Right kidney (tissue), 9 donors: ENCODE measurements at places on chromosomes 16 and 17.
A peak's percentile ranks its signal among the peaks of the same experiment; 100 is the strongest.

- no peak for DNase-seq
These were observed 52.1 kb downstream of the CACNG3 start for GRCh38 chr16:24308200-24308599.

DNA sequence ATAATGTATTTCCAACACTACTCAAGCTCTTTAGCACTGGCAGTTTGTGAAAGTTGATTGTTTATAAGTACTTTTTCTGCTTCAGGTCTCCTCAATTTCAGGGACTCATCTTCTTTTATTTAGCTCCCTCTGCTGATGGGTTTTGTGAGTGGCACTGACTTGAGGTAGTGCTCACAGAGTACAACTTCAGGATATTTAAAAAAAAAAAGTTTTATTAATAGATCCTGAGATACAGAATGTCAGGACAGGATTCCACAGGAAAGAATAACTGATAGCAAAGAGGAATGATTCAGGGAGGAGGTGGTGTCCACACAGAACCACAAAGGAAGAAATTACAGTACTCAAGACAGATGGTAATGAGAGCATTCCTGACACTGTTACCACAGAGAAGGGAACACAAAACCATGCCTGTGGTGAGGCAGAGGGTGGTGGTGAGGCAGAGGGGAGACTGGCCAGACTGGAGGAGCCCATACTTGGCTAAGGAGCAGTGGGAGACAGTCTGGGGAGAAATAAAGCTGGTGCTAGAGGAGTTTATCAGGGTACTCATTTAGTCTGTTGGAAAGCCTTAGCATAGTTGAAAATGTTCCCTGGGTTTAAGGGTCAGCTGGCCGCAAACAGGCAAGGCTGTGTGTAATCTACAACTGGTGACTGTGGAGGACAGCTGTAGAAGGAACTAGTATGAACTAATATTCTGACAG lies 63.7 kb downstream of the SPAG9 start:
- peak; percentile 26 for DNase-seq

DNA sequence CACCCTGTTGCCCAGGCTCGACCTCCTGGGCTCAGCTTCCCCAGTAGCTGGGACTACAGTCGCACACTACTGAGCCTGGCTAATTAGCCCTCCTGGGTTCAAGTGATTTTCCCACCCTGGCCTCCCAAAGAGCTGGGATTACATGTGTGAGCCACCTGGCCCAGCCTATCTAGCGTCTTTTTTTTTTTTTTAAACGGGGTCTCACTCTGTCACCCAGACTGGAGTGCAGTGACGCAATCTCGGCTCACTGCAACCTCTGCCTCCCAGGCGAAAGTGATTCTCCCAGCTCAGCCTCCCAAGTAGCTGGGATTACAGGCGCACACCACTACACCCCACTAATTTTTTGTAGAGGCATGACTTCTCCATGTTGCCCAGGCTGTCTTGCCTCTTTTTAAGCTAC lies 33.3 kb downstream of the GLG1 start:
- DNase-seq = no peak

DNA sequence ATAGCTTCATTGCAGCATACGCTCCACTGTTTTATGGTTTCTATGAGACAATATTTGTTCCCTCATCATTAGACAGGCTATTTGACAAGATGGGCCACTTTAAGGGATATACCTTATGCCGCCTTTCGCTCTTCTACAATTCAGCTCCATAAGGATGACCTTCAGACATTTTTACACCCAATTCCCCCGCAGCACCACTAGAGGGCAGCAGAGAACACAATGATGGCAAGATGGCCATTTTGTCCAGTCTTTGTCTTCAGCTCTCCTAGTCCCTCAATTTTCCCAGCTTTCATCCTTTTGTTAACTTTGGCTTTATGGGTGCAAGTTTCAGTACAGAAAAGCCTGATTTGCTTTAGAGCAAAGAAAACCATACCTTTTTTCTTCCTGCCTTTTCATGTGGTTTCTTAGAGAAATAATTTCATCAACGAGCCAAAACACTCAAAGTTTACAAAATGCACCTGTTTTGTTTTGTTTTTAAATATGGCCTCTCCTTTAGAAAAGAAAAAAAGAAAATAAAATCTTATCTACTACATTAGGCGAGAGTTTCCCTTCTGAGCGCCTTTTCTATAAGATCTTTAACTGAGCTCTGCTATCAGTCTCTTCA lies 355.3 kb downstream of the TOX3 start:
- DNase-seq = peak; percentile 32

DNA sequence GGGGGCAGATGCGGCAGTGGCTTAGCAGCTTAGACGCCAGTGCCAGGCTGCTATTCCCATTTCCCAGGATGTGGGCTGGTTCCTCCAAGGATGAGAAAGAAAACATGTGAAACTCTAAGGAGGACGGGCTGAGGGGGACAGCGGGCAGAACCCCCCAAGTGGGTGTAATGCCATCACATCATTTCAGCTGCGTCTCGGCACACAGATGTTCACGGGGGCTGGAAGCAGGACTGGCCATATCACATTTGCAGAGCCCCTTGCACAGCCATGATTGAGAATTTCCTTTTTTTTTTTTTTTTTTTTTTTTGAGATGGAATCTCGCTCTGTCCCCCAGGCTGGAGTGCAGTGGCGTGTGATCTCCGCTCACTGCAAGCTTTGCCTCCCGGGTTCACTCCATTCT lies 15.3 kb upstream of the GINS2 start:
- DNase-seq = no peak

- no peak for DNase-seq
These were observed 26.0 kb upstream of the MPHOSPH6 start for GRCh38 chr16:82195917-82196494.

- no peak for DNase-seq
These were observed 207.5 kb downstream of the CDH13 start for GRCh38 chr16:82834151-82834815.

- peak; percentile 75 for DNase-seq
These were observed 7.8 kb downstream of the RARA start for GRCh38 chr17:40316571-40317344.
